NCI-H1930 (cell line): ENCODE measurements at places on chromosomes 7 and 10.

DNA sequence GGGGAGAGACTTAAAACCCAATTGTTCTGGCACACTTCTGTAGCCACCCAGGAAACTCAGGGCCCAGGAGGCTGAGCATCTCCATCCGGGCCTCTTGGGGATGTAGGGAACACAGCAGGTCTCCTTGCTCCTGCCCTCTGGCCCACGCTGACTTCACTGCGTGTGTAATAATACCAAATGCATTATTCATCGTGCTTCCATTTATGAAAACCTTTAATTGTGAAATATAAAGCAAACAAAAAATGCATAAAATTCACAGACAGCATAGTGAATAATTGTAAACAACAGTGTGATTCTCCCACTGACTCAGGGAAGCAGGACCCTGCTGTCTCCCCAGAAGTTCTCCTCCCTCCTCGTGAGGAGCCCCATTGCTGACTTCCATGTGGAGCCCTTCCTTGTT lies 70.3 kb upstream of the SHH start:
- DNase-seq, result no peak

- no peak for DNase-seq
Measured at GRCh38 chr10:34687434-34688210, 127.5 kb downstream of the PARD3 start.

GRCh38 chr10:125964558-125964957 lies 68.2 kb downstream of the FANK1 start:
- DNase-seq, result no peak

- no peak for DNase-seq
Measured at GRCh38 chr7:101234636-101235035, 3.0 kb downstream of the CLDN15 start.

DNA sequence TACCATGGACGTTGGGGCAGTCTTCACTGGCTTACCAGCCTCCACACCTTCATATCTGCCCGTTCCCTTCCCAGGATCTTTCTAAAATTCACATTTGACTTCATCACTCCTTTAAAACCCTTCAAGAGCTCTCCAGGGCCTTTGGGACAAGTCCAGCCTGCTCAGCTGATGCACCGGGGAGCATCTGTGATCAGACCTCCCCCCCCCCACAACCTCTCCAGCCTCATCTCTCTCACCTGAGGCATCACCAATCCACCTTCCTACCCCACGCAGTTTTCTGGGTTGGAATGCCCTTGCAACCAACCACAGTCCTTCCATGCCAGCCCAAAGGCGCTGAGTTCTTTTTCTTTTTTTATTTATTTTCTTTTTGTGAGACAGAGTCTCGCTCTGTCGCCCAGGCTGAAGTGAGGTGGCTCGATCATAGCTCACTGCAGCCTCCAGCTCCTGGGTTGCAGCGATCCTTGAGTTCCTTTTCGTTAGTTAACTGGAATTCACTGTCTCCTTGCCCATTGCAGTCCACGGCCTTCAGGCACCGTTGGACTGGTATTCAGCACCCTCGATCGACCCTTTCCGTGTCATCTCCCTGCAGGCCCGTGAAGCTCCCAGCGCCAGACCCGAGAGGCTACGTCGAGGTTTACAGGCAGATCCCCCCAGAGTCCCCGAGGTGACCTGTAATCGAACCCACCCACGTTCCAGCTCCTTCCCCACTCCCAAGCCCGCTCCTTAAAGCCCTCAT lies 654 bp downstream of the ALKBH4 start:
- no peak for DNase-seq

DNA sequence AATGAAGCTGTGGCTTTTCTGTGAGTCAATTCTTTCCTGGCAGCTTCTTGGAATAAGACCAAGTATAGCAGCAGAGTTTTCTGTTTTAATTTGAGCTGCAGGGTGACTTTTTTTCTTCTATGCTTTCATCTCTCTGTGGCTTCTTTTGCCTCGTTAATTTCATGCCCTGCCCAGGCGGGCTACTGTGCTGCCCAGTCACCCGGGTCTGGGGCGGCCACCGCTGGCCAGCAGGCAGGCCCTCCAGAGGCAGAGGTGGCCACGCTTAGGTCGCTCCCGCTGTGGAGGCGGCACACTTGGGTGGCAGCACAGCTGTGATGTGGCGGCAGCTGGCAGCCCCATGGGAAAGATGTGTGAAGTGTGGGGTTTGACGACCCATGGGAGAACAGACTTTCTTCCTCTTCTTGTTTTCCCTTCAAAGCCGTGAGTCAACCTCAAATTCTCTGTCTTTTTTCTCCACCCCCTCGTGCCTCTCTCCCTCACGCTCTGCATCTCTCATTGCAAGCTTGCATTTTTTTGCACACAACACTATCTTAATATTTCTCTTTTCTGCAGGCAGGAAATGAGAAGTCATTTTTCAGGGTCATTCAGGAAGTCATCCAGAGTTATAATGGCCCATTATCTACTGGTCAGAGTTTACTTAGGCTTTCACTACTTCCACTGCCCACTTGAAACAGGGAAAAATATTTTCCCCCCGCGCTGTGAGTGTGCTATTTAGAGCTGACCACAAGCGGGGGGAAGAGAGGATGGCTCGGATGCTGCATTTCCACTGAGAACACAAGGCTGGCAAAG lies 67.8 kb downstream of the EGFR start:
- no peak for DNase-seq

- peak; percentile 7 for DNase-seq
Measured at GRCh38 chr7:124497176-124497575, 268.4 kb downstream of the GPR37 start.

DNA sequence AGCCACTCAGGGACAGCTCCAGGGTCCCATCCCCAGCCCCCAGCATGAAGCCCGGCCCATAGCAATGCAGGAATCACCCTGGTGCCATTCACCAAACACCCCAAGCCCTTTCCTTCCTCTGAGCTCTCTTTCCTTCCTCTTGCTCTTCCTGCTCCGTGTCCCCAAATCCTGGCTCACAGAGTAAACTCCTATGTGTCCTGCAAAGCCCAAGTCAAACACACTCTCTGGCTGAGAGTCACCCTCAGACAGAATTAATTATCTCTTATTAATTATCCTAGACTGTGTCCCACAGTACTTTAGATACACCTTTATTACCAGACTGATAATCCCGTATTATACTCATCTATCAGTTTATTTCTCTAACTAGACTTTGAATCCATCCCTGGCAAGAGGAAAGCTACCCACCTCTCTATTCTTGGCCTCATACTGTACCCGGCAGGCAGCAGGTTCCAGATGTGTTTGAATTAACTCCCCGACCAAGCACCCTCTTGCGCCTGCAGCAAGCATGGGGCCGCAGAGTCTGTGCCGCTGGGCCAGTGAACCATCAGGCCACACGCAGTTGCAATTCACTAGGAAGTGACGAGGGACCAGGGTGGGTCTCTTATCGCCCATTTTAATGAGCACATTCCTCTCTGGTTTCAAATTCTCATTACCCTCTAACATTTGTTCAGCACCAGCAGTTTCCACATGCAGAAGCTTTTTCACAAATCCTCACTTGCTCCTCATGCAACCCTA lies 86.7 kb downstream of the PRKAG2 start:
- DNase-seq, result no peak

DNA sequence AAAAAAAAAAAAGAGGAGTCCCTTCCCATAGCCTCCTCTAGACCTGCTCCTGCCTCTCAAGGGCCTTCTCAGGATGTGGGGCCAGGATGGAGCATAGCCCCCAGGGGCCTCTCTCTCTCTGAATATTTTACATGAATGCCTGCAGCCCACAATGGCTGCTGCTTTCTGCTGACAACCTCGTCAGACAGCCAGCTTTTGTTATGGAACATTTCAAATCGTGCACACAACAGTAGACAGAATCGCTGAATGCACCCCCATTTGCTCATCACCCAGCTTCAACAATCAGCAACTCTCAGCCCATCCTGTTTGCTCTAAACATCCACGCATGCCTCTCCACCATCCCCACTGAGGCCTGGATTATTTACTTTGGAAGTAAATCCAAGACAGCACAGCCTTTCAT lies 5.4 kb downstream of the PLAC9 start:
- no peak for DNase-seq

DNA sequence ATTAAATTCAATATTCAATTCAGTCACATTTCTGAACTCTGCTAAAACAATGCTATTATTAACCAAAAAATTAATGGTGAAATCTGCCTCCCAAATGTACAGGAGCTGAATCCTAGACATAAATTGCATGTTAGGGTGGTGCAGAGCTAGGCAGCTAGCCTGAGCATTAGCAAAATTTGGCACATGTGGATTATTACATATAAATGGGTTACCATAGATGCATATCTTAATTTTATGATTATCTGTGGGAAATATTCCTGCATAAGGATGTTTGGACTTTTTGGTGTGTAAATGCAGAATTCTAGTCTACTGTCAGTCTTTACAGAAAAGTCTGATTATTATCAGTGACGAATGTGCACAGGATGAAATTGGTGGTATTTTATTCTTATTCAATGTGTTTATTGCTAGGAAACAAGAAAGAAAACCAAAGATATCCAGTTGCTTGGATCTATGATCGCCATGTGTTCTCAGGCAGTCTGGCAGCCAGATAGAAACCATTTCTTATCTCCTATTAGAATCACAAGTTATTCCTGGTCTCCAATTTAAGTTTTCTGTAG lies 150.7 kb downstream of the POU6F2 start:
- no peak for DNase-seq

- DNase-seq, result no peak
Measured at GRCh38 chr7:129466796-129467195, 32.6 kb downstream of the STRIP2 start.

GRCh38 chr7:4798706-4799235 lies 23.3 kb downstream of the AP5Z1 start:
- DNase-seq, result no peak
